ENCODE measurements at places on chromosomes 3 and 15. TPM values are rescaled to one million over a fixed set of nuclear protein-coding genes. Genes with fewer than 3 reads are reported as not detected.
A peak's percentile ranks its signal among the peaks of the same experiment; 100 is the strongest.

- peak; percentile 23 for DNase-seq
These were observed 7.8 kb downstream of the SCG5 start for GRCh38 chr15:32649342-32649741.

GRCh38 chr15:91886878-91887277, 33.4 kb downstream of the SLCO3A1 start:
- no peak for DNase-seq

- no peak for DNase-seq
These were observed 34.1 kb upstream of the DET1 start for GRCh38 chr15:88580532-88580931.

GRCh38 chr15:69338535-69339213, 40.0 kb downstream of the PAQR5 start:
- DNase-seq = peak; percentile 52

DNA sequence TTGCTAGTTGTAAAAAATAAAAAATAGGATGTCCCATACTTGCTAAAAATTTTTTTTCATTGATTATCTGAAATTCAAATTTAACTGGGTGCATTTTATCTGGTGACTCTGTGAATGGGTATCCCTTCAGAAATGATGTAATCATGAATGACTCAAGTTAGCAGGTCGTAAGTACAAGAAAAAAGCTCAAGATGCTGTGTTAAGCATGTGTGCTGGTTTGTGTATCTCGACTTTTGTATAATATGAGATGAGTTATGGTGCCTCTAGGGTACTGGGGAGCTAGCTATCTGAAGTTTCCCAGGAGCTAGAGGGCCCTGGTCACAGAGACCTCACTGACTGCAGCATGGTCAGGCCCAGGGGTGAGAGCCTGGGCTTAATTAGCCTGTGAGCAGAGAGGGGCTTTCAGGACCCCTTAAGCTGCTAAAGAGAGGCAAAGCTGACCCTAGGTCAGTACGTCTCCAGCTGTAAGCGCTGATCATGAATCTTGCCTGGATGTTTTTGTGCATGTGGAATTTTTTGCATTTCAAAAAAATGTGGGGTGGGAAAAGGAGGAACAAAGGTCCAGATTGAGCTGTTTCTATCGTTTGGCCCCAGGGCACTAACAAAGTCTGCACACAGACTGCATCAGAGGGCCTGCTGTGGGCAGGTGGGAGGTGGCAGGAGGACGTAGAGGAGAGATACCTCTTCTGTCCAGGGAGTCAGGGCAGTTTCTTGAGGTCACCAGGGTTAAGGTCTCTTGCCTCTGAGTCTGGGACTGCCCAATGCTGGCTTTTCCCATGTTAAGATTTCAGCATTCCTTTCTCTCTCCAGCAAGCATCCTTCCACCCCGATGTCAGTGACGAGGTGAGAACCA, 233.2 kb upstream of the TPM1 start:
- no peak for DNase-seq

DNA sequence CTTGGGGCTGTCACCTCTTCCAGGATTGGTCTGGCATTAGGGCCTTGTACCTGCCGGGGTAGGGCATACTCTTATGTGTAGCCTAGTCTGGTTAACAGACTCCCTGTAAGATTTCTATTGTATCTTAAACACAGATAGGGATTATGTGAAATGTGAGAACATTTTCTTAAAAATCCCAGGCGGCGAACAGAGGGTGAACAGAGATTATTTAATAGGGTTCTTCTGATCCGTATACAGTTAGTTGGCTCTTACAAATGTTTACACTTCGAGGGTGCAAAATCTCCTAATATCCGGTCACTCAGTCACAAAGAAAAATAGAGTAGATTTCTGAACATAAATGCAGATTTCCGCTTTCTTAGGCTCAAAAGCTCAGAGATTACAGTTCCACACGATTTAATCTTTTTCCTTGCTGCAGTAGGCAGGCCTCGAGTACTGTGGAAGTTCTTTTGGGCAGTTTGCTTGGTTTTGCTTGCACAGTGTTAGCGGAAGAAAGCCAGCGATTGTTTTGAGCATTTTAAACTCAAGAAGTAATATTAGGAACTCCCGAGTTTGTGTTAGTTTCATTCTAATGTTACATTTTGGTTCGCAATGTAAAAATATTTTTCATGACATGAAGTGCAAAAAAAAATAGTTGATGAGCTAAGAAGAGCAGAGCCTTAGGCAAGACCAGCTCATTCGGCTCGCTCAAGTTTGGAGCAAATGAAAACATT, 993 bp downstream of the PLCL2 start:
- no peak for DNase-seq

DNA sequence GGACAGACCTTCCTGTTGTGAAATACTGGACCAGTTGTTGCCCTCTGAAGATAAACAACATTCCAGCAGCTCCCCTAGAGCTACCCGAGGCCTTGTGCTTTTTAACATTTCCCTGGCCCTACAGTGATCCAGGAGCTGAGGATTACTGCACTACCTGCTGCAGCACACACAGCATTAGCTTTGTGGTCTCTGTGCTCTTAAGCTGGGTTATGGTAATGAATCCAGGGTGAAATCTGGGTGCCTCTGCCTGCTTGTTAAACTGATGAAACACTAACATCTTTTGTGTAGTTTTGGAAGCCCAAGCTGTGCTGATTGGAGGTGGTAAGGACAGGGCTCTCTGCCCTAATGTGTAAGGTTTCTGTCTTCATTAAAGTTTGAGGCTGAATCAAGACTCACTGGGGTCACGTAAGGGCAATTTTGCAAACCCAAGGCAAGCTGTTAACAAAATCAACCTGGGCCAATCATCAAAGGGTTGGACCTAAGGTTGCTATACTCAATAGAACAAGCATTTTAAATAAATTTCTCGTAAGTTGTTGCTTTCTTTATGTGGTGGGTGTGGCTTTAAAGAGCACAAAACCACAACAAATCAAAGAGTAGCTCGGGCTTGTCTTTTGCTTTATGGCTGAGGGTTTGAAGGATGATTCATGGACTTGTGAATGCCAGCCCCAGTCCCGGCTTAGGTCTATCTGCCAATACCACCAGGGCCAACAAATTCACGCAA, 183.9 kb downstream of the TPRG1 start:
- DNase-seq = peak; percentile 83

- no peak for DNase-seq
These were observed 46.4 kb downstream of the CBLB start for GRCh38 chr3:105822171-105823123.

DNA sequence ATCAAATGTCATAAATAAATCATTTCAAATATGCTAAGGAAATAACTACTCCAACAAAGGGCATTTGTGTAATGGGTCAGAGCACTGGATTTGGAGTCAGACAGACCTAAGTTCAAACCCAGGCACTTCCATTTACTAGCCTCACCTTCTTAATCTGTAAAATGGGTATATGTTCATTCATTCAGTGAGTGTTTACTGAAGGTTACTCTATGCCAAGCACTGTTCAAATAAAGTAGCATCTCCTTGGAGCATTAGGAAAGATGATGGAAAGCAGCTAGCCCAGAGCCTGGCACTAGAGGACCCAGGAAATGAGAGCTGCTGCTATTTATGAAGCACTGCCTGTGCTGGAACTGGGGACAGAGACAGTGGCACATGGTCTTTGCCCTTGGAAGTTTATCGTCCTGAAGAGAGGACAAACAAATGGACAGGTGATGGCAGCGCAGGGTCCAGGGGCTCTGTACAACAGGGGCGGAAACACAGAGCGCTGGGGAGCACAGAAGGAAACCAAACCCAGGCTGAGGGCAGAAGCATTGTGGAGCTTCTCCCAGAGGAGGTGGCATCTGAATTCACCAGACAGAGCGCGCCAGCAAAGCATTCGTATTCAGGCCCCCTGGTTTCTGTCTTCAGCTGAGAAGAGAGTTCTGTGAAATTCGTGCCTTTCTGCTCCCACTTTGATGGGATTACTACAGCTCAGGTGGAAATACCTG, 19.0 kb downstream of the TM4SF4 start:
- DNase-seq = no peak

DNA sequence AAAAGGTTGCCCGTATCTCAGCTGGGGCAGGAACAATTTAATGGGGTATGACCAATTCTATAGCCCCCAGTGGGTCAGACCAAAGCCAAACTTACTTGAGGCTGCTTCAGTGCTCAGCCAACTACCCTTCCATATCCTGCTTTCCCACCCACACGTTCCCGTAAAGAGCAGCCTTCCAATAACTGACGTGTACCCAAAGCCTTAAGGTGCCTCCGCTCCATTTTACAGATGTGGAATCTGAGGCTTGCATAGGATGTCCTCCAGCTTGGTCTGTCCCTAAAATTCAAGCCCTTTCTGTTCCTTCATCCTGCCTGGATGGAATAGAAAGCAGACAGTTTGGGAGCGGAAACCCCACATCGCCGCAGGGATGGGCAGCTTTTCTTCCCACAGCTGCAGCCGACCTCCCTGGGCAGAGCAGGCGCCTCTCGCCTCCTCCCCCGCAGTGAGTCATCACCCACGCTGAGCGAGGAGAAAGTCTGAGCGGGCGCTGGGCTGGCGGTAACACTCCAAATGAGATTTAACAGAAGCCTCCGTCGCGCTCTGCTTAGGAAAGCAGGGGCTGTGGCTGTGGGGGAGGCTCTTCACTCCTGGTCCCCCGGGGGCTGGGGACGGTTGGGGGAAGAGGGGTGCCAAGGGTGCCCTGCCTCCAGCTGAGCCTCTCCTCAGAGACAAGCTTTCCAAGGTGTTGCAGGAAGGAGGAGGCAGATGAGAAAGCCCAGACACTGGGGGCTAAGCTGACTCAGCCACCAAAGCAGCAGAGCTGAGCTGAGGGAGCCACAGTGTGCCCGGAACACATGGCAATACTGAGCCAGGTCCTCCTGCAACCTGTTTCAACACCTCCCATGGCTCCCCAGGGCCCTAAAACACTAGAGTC, 57.8 kb upstream of the HRH1 start:
- DNase-seq = peak; percentile 94

GRCh38 chr3:39362812-39363211, 20.4 kb upstream of the SLC25A38 start:
- no peak for DNase-seq

DNA sequence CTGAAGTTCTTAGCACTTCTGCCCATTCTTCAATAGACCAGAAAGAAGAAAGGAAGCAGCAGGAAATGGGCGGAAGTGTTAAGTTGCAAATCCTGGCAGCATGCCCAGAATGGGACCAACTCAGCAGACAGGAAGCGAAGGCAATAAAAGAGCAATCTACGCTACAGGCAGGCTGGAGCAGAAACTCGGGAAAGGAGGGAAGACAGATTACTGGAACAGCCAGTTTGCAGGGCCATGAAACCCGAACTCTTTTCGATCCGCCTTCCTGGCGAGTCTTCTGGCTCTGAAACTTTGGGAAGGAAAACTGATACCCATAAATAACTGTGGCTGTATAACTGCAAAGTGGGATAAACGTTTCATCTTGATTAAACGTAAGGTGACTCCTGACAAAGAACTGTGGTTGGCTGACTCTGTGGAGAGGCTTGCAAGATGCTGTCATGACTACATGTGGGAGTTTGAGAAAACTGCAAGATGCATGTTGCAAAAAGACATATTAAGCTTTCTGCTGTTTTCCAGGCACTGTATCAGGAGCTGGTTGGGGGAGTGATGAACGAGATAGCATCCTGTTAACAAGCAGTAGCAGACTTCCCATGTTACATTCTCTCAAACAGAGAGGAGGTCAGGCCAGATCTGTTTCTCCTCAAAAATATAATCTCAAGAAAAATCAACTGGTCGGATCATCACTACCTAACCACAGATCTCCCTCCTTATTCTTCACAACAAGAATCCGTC, 67.8 kb downstream of the FMN1 start:
- DNase-seq = peak; percentile 86

DNA sequence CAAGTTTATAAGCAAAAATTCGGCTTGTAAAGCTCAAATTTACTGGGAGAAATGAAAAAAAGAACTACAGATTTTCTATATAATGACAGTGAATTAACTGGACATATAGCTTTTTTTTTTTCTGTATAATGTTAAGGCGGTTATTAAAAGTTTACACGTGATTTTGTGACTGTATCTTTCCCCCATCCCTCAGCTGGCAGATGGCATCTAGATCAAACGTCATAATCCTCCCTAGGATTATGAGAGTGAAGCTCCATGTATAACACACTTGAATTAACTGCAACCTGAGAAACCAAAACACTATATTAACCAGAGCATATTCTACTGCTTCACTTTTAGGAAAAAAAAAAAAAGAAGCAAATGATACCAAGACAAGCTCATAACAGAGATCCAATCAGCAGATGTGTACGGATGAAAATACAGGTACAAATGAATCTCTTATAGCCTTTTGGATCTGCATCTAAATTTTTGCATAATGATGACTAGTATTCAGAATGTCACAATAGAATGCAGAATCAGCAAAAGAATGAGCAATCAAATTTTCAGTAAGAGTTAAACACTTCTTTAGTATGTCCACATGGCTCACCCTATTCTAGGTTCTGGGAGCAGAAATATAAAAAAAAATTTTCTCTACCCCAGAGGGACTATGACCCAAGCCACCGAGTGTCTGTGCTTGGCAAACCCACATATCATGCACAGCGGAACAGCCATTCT, 12.4 kb downstream of the MOBP start:
- no peak for DNase-seq

- DNase-seq = peak; percentile 17
These were observed 2.1 kb downstream of the RNF168 start for GRCh38 chr3:196501316-196502044.

GRCh38 chr3:29677421-29677820, 396.6 kb downstream of the RBMS3 start:
- no peak for DNase-seq

GRCh38 chr3:46208167-46208704, at the start of gene CCR1:
Gene CCR1, minus strand, starts transcription at chr3:46208313. Its CDS starts 4,000 bp downstream, at chr3:46204313.
- DNase-seq = no peak

- DNase-seq = no peak
These were observed 17.0 kb downstream of the NISCH start for GRCh38 chr3:52472239-52473000.

DNA sequence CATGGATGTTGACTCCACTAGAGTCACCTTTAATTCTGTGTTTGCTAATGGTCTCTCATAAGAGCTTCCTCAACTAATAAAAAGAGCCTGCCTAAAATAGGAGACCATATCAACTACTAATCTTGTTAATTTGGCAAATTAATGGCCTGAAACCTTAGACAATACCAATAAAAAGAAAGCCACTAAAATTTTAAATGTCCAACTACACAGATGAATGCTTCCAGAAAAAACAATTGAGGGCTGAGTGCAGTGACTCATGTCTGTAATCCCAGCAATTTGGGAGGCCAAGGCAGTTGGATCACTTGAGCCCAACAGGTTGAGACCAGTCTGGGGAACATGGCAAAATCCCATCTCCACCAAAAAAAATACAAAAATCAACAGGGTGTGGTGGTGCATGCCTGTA, 230.9 kb downstream of the NSUN3 start:
- peak; percentile 59 for DNase-seq

GRCh38 chr15:74535388-74536084, 5.5 kb upstream of the ARID3B start:
- peak; percentile 36 for DNase-seq

- DNase-seq = peak; percentile 63
These were observed 60.2 kb downstream of the AMOTL2 start for GRCh38 chr3:134313847-134314587.

The STRA6 gene
- 1.4 TPM for total RNA-seq

The SERPINI2 gene
- not detected for total RNA-seq

The MRAS gene
- 23.4 TPM for total RNA-seq

The AVEN gene
- total RNA-seq = 28.9 TPM

The BMF gene
- not detected for total RNA-seq

The DHFR2 gene
- 2.5 TPM for total RNA-seq

The SLC6A20 gene
- total RNA-seq = not detected

The SLC6A11 gene
- total RNA-seq = 0.95 TPM

The GREM1 gene
- total RNA-seq = 30.7 TPM

The C2CD4A gene
- not detected for total RNA-seq

The MED12L gene
- total RNA-seq = not detected

The CAMK2N2 gene
- not detected for total RNA-seq

The SLC6A1 gene
- total RNA-seq = not detected

The RASGRP1 gene
- not detected for total RNA-seq

The CLDN18 gene
- not detected for total RNA-seq
